ENCODE measurements at places on chromosomes 13 and 19.

DNA sequence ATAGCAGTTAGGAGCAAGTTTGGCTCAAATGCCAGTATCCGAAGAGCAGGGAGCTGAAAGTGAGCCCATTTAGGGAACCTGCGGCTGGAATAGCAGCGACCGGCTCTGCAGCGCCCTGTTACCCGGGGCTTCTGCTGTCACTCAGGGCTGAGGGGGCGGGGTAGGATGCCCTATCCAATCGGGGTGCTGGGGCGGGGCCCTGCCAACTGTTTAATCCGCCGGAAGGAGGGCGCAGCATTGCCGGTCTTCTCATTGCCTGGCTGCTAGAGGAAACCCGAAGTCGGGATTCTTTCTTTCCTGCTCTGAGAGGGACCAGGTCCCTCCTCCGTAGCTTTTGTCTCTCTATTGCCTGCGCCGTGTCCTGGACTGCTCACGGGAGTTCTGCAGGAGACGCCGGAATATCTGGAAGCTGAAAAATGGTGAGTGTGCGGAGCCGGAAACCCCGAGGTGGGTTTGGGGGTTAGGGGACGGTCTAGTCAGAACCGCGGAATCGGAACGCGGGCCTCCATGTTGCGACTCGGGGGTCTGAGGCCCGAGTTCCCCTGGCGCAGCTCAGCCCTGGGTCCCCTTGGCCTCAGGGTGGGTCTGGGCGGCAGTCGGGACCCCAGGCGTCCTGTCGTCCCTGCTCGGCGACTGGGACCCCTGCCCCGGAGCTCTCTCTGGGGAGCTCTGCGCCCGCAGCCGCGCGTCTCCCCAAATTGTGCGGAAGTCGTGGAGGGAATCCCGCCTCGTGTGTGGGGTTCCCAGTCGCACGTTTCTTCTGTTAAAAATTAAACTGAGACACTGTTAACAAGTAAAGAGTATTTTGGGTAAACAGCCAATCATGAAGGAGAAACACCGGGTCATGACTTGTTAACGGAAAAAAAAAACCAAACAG is 22.8 kb downstream of the ZNF763 start:
- peak; percentile 94 for DNase-seq

DNA sequence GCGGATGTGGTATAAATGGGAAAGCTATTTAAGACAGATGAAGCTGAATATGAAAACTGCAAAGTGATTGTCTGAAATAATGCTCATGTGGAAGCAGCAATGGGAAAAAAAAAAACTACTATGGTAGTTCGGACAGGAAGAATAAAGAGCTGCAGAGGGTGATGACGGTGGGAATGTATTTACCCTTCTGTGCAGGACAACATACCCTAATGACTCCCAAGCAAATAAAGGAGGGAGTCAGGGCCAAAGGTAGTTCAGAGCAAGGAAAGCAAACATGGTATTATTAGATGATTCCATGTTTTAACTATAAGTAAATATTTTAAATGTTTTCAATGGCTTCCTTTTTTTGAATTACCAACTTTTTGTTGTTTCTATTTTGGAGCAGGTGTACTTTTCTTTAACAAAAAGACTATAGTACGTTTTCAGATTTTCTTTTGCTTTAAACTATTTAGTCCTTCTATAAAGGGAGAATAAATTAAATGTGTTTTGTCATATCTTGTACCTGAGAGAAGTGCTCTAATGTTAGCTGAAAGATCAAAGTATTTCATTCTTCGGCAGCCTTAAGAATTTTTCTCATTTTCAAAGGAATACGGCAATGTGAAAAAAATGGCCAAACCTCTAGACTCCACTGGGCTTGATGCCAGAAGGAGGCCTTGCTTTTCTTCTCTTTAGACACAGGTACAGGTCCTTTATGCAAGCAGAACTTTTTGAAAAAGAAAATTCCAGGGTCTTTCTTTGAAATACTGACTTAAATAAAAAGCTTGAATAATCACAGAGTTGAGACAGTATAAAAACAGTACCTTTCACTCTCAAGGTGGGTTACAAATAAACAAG is 67.8 kb upstream of the ZDHHC20 start:
- DNase-seq = no peak

- no peak for DNase-seq
Measured at GRCh38 chr19:33809960-33810359, 13.3 kb downstream of the KCTD15 start.

DNA sequence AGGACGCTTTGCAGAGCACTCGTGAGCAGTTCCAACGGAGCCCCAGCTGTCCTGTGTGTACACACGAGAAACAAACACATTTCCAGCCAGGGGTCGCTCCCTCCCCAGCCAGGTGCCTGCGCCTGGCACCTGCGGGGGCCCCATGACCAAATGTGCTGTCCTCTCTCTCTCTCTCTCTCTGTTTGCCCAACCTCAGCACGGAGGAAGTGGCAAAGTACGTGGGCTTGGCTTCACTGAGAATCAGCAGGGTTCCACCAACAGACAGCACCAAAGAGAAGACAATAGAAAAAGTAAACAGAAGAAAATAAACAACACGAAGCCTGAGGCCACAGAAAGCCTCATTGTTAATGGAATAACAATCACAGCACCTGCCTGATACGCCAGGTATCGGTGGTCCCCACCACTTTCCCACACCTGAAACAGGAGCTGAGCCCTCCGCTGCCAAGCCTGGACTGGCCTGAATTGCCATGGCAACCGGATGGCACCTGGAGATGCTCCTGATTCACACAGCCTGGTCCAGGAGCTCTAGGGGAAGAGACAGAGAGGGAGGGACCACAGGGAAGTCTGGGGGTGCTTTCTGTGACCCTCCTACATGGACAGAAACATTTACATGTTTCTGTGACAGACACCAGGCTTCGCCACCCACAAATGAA is 103.9 kb upstream of the CACNA1A start:
- DNase-seq = no peak

GRCh38 chr19:47778954-47779351 is 450 bp downstream of the SELENOW start:
- no peak for DNase-seq

- DNase-seq = no peak
Measured at GRCh38 chr13:26758496-26759157, 2.0 kb downstream of the GPR12 start.

DNA sequence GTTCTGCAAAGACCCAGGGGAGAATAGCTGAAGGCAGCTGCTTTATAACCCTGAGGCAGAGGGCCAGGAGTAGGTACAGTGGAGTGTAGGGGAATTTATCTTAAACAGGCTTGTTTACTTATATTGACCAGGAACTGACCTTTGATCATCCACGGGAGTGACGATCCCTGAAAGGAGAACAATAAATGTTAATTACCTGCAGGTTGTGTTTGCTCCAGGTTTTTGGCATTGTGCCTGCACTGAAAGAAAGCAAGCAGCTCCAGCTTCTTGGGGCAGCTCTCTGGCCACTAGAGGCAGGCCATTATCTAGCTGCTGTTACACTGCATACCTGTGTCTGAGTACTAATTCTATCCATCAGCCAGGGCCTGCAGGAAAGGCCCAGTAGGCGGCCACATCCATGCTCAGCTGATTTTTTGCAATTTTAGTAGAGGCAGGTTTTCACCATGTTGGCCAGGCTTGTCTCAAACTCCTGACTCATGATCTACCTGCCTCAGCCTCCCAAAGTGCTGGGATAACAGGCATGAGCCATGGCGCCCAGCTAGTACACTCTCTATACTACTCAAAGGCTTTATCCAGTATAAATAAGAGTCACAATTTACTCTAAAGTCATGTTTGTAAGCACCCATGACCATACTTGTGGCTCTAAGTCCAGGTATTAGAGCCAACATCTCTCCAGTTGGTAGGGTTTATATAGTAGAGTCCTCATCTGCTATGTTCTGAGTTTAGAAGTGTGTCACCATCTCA is 8.5 kb upstream of the ZNF91 start:
- DNase-seq = no peak

GRCh38 chr19:7904074-7905020 is 670 bp downstream of the MAP2K7 start:
- peak; percentile 20 for DNase-seq

GRCh38 chr19:14470031-14470876 is 4.9 kb downstream of the PTGER1 start:
- no peak for DNase-seq

- peak; percentile 37 for DNase-seq
Measured at GRCh38 chr19:5369962-5370367, 29.4 kb upstream of the PTPRS start.

DNA sequence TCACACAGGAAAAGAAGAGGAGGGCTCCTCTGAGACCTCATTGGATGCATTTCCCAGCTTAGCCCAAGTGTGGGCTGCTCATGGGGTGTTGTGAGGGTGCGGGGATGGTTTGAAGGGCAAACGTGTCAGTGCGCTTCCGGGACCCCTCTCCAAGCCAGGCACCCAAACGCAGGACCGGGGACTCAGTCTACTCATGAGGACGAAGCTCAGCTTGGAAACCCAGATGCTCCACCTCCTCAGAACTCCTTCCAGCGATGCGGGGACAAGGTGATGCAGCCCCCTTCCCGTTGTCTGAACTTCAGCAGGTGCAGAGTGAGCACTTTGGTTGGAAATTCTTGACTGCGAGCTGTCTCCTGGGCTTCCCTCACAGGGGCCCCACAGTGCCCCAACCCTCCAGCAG is 33.1 kb upstream of the MTIF3 start:
- DNase-seq = no peak
